ENCODE measurements at places on chromosomes 11 and 22. TPM values are rescaled to one million over a fixed set of nuclear protein-coding genes. Genes with fewer than 3 reads are reported as not detected.

DCDC1 gene
- under 0.01 TPM for total RNA-seq

TBX1 gene
- 1.5 TPM for total RNA-seq

GLYAT gene
- total RNA-seq = not detected

RAB3IL1 gene
- total RNA-seq = 1.1 TPM

All from epithelial cell of umbilical artery (primary cell).